ENCODE measurements at places on chromosomes 5 and 9.

DNA sequence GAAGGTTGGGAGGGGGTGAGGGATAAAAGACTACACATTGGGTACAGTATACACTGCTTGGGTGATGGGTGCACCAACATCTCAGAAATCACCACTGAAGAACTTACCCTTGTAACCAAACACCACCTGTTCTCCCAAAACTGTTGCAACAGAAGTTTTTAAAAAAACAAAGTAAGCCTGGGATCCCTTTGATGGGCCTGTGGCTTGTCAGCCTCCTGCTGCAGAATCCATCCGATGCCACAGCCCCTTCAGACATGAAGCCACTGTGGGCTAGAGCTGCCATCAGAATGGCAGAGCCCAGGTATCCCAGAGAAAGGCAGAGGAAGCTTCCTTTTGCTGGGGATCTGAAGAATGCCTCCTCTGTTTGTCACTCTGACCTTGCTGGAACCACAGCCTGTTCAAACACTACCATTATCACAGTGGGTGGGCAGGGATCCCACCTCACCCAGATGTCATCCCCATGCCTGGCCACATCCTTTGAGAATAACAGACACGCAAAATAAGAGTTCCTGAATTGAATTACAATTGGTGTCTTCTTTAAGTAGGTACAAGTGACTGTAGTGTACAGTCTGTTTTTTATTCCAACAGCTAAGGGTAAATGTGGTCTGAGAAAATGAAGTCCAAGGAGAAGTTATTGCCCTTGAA, 78.1 kb upstream of the DIRAS2 start:
- DNase-seq, result no peak

- DNase-seq, result no peak
These were observed 84.9 kb downstream of the ZNF608 start for GRCh38 chr5:124661317-124662141.

DNA sequence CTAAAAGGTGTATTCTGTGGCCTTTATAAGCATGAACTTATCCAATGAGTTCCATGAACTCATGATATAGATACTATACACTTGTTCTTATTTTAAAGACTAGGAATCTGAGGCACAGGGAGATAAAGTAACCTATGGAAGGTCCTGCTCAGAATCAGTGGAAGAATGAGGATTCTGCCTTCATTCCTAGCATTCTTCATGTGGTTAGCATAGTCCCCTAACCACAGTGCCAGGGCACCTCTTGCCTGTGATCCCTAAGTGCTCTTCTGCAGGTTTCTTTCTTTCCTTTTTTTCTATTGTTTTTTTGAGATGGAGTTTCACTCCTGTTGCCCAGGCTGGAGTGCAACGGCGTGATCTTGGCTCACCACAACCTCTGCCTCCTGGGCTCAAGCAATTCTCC, 174.1 kb downstream of the C9orf152 start:
- DNase-seq, result no peak

- no peak for DNase-seq
These were observed 7.9 kb upstream of the OXCT1 start for GRCh38 chr5:41878173-41878572.

DNA sequence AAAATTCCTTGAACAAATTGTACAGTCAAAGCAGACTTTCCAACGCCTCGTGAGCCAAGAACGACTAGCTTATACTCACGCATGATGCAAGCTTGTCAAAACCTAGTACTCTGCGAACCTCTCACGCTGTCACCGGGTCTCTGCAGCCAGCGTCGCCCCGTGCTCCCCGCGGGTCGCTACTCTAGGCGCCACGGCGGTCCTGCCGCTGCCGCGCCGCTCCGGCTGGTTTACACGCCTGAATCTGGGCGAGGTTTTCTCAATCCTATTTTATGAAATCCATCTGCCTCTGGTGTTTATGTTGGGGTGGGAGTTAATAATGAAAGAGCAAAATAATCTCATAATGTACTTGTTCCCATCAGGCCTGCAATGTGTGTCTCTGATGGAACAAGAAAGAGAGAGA, 90.9 kb downstream of the SV2C start:
- no peak for DNase-seq

GRCh38 chr9:82912645-82913044, 150.3 kb downstream of the RASEF start:
- no peak for DNase-seq

DNA sequence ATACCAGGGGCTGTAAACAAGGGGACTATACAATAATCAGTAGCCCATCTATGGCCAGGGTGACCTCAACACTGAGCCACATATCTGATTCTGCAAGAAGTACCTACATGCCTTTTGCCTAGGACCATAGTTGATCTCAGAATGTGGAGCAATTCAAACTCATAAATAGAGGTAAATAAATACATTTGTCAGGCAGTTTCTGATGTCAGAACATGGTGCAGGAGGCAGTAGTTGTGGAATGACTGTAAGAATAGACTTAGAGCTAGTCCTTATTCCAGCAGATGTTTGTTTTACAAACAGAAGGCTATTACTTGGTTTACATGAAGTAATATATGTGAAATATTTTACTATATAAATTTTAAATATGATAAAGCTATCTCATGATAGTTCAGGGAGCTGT, 330.7 kb upstream of the DAB2 start:
- DNase-seq, result no peak

GRCh38 chr9:129996161-129996830, 46.7 kb downstream of the FNBP1 start:
- no peak for DNase-seq

GRCh38 chr9:78325343-78325742, 28.4 kb downstream of the PSAT1 start:
- DNase-seq, result no peak

- DNase-seq, result no peak
These were observed 24.9 kb downstream of the PITX1 start for GRCh38 chr5:135008981-135009735.

DNA sequence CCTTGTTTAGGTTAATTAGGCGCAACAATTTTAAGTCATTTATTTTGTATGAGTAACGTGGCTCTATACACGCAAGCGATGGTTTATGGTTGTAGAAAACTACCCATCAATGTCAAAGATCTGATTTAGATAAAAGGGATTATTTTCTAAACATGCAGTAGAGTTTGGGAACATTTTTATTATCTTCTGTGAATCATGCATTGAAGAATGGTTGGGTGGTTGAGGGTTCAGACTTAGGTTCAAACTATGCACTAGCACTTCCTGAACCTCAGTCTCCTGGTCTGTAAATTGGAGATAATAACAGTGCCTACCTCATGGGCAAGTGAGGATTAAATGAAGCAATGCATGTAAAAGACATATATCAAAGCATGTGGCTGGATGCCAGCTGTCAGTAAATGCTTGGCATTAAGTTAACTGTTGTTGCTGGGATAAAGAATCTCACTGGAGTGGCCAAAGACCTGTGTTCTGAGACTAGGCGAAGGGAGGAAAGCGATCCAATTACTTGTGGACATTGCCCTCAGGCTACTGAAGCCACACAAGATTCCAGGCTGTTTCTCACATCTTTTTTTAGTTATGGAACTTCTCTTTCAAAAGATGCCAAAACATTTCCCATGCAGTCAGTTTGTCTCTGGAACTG, 1.1 kb upstream of the OTULINL start:
- no peak for DNase-seq

GRCh38 chr5:983568-983967, 25.0 kb upstream of the NKD2 start:
- no peak for DNase-seq

- DNase-seq, result no peak
These were observed 85.6 kb downstream of the GADD45G start for GRCh38 chr9:89690334-89690912.

- no peak for DNase-seq
These were observed 104.2 kb upstream of the HMHB1 start for GRCh38 chr5:143707806-143708205.

GRCh38 chr9:110031511-110032173, 176.3 kb downstream of the C9orf152 start:
- no peak for DNase-seq

DNA sequence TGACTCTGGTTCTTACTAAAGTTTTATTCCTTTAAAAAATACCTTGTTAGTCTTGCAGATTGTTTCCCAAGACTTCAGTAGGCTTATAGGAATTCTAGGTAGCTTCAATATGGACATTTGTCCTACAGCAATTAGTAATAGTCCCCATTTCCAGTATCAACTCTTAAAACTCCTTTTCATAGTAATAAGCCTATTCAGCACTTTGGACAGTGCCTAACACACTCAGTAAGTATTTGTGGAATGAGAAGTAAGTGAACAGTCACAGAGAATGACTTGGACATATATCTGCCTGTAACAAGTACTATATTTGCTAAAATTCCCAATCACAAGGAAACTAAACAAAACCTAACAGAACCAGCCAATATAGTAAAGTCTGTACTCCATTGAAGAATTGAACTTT, 1291.8 kb upstream of the DMAC1 start:
- no peak for DNase-seq

DNA sequence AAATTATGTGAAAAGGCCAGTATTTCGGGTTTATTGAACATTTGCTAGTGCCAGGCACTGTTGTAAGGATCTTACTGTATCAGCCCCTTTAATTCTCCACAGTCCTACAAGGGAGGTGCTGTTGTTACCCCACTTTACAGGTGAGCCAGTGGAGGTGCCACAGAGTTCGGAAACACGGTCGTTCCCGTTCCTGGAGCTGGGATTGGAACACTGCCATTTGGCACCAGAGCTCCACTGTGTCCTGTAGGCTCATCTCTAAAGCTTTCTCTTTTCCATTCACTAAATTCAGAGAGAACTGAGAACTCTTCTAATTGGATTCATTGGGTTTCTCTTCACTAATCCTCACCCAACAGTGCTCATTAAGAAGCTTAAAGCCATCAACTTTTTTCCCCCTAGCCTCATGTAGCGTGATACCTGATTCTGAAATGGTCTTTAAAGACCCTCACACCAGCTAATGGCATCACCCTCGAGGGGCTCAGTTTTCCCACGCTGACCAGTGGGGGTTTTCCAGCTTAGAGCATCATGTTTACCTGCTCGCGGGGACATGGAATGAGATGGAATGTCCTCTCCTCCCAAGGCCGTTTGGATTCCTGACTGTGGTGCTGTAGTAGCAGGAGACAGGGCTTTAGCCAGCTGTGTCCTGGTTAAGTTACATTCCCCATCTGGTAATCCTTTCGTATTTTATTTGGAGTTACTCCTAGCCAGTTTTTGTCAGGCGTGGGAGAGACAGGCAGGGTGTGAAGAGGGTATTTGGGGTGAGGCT, 5.8 kb downstream of the ERGIC1 start:
- no peak for DNase-seq

GRCh38 chr9:92480291-92480771, 2.0 kb downstream of the ASPN start:
- no peak for DNase-seq

- DNase-seq, result no peak
These were observed 80.9 kb upstream of the COL5A1 start for GRCh38 chr9:134560654-134561053.

- DNase-seq, result no peak
These were observed 38.6 kb upstream of the RNF38 start for GRCh38 chr9:36438536-36439236.

GRCh38 chr5:64646169-64646568, 44.1 kb upstream of the SHISAL2B start:
- no peak for DNase-seq

- DNase-seq, result no peak
These were observed 314.0 kb upstream of the SMARCA2 start for GRCh38 chr9:1701113-1701512.

DNA sequence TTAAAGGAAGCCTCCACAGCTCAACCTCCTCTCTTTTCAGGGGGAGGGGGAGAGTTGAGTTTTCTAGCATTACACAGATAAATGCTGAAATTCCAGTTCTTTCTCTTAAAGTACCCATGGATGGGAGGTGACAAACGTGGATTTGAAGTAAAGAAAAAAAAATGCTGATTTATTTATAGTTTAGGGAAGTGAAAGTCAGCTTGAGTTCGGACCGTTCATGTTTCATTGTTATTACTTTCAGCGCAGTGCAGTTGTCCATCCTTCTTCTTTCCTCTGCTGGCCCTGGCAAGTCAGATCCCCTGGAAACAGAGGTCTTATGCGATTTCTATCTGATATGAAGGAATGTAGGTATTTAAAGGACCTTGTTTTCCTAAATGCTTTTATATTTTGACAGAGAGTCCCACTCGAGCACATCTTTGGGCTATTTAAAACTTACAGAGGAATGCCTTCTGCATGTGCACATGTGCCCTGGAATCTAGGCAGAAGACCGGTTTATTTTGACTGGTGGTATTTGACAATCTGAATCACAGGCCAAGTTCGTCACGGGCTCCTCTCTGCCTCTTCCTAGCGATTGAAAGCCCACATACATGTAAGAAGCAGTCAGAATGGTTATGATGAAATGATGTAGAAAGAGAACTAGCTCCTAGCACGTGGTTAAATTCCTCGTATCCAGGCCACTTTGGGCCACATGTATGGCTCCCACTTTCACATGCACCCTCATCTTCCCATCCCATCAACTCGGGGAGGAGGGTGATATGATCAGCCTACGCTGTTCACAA, 385.2 kb upstream of the KLF4 start:
- DNase-seq, result no peak

Measured in activated T-cell treated with anti-CD3 and anti-CD28 coated beads, Interleukin-2, amount 50 U/mL, for 1 hour (primary cell).